Femur (tissue), 1 donor: ENCODE measurements at places on chromosomes 5 and 9.
A peak's percentile ranks its signal among the peaks of the same experiment; 100 is the strongest.

DNA sequence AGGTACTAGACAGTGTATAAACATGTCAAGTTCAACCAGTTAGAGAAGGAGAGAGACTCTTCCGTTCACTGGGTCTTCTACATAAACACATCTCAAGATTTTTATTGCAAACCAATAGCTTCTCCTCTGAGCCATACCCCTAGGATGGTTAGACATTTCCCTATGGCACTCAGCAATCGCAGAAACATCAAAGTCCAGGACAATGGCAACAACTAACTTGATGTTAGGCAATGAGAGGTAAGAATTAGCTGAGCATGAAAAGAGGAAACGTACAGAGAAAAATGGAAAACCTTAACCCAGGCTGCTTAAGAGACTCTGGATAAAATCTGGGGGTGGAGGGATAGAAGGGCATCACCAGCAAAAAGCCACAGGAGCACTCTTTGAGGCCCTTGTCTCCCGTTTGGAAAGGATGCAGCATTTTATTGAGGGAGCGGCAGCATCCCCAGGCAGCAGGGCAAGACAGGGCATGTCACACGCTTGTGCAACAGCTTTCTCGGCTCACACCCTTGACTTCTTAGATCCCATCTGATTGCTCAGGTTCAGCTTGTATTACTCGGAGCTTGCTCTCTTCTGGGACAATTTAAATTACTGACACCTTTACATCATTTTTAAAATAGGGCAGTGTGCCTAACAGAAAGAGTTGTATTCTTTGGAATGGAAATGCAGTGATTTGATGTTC, 8.6 kb upstream of the PSAT1 start:
- no peak for DNase-seq

DNA sequence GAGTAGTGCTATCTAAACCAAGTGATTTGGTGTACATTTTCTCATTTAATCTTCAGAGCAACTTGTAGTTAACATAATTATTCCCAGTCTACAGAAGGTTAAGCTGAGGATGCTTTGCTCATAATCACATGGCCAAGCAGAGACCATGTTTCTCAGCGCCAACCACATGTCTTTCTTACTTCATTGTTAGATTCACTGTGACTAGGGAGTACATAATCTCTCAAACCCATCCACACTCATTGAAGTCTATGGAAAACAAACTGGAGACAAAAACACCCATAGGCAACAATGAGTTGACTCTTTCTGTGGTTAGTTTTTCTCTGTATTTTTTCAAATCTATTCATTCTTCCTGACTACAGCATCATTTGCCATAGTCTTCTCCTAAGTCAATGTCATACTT, 281.7 kb upstream of the PTGER4 start:
- no peak for DNase-seq

GRCh38 chr9:16888594-16888993, 18.1 kb upstream of the BNC2 start:
- DNase-seq, result no peak

GRCh38 chr5:5755888-5756287, 333.4 kb downstream of the ICE1 start:
- no peak for DNase-seq

- no peak for DNase-seq
Observed at GRCh38 chr5:56154732-56155484, 78.2 kb downstream of the ANKRD55 start.

GRCh38 chr9:88373045-88373444, 15.2 kb upstream of the SPIN1 start:
- DNase-seq, result no peak

DNA sequence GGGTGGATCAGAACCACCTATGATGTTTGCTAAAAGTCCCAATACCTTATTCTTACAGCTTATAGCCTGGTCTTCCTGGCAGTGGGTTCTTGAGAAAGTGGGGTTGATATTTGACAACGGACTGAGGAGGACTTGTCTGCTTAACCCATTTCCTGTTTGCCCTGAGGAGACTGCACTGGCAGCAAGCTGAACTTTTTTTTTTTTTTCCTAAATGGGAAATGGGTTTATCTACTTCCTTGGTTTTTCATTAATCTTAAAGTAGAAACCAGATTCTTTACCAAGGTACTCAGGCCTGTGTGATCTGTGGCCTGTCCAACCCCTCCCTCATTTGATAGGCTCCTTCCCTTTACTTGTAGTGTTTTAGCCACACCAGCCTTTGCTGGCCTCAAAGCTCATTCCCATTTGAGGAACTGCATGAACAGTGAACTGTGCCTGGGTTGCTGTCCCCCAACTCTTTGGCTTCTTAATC, 47.1 kb downstream of the C9orf57 start:
- DNase-seq, result no peak

DNA sequence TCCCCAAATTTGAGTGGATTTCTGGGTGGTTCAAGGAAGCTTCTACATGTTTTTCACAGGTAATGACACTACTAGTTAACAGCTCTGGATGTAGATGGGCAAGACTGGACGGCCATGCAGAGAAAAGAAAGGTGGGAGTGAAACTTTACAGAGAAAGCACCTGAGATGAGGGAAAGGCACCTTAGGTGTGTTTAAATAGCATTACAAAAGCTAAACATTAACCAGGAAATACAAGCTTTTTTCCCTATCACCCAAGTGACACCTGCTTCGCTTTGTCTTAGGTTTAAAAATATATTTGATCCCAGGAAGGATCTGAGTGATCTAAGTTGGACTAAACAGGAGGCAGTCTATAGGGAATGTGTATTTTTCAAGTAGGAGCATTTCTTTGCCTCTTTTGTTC, 8.3 kb downstream of the C9orf152 start:
- no peak for DNase-seq

GRCh38 chr5:11863911-11864310, 40.3 kb downstream of the CTNND2 start:
- DNase-seq, result no peak

- no peak for DNase-seq
Observed at GRCh38 chr5:105677291-105677690, 1993.4 kb downstream of the EFNA5 start.

- no peak for DNase-seq
Observed at GRCh38 chr5:38384396-38384795, 126.0 kb downstream of the EGFLAM start.

GRCh38 chr5:135830384-135830700, 4.1 kb upstream of the SLC25A48 start:
- no peak for DNase-seq

DNA sequence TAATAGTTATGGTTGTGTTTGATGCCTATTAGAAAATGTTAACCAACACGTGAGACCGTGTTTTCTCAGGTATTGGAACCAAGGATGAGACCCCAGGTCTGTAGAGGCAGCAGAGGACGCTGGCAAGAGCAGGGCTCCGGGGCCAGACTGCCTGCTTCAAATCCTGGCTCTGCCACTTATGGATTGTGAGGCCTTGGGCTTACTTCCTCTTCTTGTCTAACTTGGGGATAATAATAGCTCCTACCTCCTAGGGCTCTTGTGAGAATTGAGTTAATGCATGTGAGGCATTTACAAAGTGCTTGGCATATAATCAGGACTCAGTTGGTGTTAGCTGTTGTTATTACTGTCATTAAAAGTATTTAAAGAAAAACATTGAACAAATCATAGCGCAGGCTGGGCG, 85.5 kb upstream of the PITX1 start:
- DNase-seq, result no peak

GRCh38 chr9:133782157-133783130, 44.3 kb upstream of the SARDH start:
- DNase-seq, result peak; percentile 80
